AG08396 (cell line): ENCODE measurements at places on chromosomes 3 and 15.

DNA sequence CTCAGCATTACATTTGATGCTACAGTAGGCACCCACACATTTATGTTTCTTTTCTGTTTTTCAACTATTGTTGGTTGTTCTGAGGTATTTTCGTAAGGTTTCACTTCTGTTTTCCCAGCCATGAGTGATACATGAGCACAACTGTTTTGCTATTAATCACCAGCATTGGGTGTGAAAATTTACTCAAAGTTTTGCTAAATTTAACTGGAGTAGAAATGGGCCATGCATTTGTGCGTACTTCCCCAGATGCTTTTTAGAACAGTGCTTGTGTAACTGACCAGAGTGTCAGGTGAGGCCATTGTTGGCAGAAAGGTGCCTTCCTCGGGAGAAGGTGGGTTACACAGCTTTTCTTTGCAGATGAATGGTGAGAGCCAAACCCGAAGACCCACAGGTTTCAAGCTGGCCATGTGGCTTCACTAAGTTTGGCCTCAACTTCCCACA is 70.4 kb downstream of the ST6GAL1 start:
- no peak for DNase-seq

GRCh38 chr3:53812434-53812833 is 33.8 kb downstream of the CHDH start:
- DNase-seq = no peak

- DNase-seq = no peak
Observed at GRCh38 chr3:197225579-197225978, 72.8 kb downstream of the DLG1 start.

GRCh38 chr3:173138026-173138425 is 3.0 kb downstream of the SPATA16 start:
- DNase-seq = no peak

GRCh38 chr3:127524296-127524896 is 66.1 kb downstream of the TPRA1 start:
- DNase-seq = no peak

GRCh38 chr3:8421267-8421666 is 80.4 kb upstream of the LMCD1 start:
- DNase-seq = no peak

DNA sequence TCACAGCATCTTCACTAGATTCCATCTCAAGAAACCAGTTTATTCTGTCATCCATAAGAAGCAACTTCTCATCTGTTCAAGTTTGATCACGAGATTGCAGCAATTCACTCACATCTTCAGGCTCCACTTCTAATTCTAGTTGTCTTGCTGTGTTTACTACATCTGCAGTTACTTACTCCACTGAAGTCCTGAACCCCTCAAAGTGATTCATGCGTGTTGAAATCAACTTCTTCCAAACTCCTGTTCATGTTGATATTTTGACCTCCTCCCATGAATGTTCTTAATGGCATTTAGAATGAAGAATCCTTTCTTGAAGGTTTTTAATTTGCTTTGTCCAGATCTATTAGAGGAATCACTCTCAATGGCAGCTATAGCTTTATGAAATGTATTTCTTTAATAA is 287.6 kb upstream of the TBL1XR1 start:
- DNase-seq = no peak

- DNase-seq = no peak
Observed at GRCh38 chr15:89781055-89781454, 4.9 kb downstream of the MESP2 start.

GRCh38 chr3:172201136-172201869 is 161.9 kb downstream of the FNDC3B start:
- DNase-seq = peak; percentile 55
